ENCODE measurements at places on chromosomes 13 and 19.
A peak's percentile ranks its signal among the peaks of the same experiment; 100 is the strongest.

DNA sequence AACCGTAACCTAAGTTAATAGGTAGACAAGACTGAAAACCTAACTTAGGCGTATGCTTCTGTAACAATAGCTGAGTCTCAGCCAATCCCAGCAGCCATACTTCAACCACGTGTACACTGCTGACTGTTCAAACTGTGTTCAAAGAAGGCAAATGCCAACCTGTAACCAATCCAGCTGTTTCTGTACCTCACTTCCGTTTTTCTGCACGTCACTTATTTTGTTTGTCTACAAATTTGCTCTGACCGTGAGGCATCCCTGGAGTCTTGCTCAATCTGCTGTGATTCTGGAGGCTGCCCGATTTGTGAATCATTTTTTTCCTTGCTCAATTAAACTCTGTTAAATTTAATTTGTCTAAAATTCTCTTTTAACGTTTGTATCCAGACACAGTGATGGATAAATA lies 59.2 kb downstream of the EDNRB start:
- peak; percentile 9 for DNase-seq

DNA sequence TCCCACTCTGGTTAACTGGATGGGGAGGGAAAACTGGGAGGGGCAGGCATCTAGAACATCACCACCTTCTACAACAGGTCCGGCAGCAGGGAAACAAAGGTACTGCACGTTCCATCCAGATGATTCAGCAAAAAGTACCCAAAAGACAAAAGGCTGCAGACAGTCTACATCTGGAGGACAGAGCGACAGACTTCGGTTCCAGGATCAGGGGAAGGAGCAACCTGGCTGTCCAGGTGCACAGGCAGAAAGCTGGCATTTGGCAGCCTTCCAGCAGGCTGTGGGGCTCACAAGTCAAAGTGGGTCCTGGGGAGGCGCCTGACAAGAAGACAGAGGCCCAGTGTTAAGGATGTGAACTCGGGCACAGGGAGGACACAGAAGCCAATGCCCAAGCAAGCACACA lies 202.9 kb downstream of the SUCLA2 start:
- DNase-seq: no peak

GRCh38 chr19:53892981-53893325 lies 11.0 kb downstream of the PRKCG start:
- no peak for DNase-seq

GRCh38 chr13:51861723-51862300 lies at the start of gene CCDC70:
TSS of gene CCDC70 (plus strand) at chr13:51861969. CDS start at chr13:51865412, 3,443 bp downstream.
- DNase-seq: peak; percentile 43

DNA sequence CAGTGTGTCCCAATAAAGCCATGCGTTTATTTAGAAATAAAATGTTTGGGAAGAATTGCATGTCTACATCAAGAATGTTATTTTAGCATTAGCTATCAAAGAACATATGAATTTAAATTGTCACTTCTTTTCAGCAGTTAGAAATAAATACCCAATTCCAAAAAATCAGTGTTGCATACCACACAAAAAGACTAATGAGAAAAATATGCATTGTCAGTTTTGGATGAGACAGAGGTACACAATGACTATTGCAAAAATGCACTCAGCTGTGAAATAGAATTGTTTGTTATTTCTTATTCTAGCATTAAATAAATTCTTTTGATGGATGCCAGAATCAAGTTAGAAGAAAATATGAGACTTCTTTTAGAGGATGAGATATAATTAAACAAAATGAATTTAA lies 833.9 kb downstream of the SLITRK1 start:
- peak; percentile 20 for DNase-seq

DNA sequence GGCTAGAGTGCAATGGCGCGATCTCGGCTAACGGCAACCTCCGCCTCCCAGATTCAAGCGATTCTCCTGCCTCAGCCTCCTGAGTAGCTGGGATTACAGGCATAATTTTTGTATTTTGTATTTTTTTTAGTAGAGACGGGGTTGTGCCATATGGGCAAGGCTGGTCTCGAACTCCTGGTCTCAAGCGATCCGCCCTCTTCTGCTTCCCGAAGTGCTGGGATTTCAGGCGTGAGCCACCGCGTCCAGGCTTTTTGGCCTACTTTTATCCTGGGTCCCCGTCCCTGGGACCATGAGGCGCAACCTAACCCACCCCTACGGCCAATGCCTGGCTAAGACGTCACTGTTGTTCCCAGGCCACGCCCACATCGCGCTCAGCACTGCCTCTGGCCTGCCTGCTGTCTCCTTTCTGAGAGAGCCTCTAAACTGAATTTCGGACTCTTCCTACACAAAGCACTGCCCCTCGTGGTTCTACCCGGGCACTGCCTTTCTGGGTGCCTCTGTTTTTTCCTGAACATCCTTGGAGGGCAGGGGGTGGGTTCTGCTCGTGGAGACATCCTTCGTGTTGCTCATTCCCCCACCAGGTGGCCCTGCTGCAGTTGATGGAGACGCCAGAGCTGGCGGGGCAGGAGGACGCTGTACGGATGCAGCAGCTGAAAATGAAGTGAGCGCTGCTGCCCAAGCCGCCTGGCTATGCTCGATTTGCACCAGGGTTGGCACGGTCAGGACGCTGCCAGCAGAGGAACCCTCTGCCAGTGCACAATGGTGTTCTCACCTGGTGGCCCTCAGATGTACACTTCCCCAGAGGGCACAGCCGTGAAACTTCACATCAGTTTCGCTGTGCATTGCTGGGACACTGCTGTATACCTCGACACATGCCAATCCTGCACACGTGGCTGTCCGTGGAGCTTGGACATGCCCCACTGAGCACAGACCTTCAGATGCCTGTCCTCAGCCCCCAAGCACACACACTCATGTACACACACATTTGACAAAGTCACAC lies 2.0 kb downstream of the REX1BD start:
- DNase-seq: peak; percentile 77
